ENCODE measurements at places on chromosomes 13 and 19.

- DNase-seq: no peak
Observed at GRCh38 chr13:92613921-92614320, 612.7 kb upstream of the GPC6 start.

GRCh38 chr13:41751734-41752445 lies 209.0 kb downstream of the VWA8 start:
- no peak for DNase-seq

- no peak for DNase-seq
Observed at GRCh38 chr19:33535226-33535625, 13.6 kb upstream of the PEPD start.

DNA sequence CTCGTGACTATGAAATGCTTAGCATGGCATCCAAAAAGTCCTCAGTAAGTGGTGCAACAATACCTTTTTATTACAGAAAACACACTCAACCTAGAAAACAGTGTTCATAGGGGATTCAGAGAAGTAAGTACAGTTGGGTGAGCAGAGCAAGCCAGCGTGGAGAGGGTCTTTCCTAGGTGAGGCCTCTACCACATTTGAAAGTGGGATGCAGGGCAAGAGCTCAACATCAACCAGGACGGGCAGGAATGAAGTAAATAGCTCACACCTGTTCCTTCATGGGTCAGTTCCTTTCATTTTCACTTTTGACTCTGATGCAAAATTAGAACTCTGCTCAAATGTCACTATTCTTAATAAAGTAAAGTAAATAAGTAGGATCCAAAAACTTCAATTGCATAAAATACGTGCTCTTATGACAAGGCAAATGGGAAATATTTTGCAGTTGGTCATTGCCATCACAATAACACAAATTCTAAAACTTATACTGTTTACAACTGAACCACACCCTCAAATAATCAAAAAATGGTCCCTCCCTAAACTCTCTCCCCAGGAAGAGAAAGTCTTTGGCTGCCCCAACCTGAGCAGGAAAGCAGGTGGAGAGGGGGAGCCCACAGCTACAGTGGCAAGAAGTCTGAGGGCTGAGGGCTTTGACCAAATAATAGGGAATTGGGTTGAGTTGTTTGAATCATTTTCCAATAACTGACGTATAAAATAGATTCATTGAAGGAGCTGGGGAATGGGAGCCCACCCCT lies 20.2 kb downstream of the CHAMP1 start:
- no peak for DNase-seq

- DNase-seq: no peak
Observed at GRCh38 chr19:2594319-2594718, 108.2 kb downstream of the GNG7 start.

All from neuronal stem cell (in vitro differentiated cells).